ENCODE measurements at places on chromosomes 13 and 19.
A peak's percentile ranks its signal among the peaks of the same experiment; 100 is the strongest.

- peak; percentile 67 for DNase-seq
These were observed 6.3 kb upstream of the LRFN3 start for GRCh38 chr19:35929876-35930275.

- DNase-seq = no peak
These were observed 43.4 kb upstream of the MAP3K10 start for GRCh38 chr19:40147693-40148347.

- no peak for DNase-seq
These were observed 5.1 kb downstream of the DACH1 start for GRCh38 chr13:71861769-71862458.

DNA sequence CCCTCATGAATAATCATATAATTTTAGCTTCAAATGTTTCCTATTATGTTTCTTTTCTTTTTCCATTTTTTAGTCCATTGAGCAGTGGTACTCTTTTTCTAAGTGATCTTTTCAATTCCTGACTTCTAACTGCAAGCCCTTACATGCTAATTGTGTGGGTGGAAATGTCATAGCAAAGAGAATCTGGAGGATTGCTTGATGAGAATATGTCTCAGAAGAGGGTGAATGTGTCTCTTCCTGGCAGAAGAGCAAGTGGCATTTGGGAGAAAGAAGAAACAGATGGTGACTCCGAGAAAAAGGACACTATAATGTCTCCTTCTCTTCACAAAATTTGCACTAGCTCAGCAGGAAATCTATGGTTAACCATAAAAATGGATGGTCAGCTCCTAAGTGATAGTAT, 2320.0 kb downstream of the PCDH9 start:
- DNase-seq = no peak

- no peak for DNase-seq
These were observed 32.8 kb downstream of the ATP11A start for GRCh38 chr13:112722433-112723263.

- DNase-seq = no peak
These were observed 160.9 kb downstream of the FGF9 start for GRCh38 chr13:21831654-21832324.

- no peak for DNase-seq
These were observed at the start of gene C19orf33 for GRCh38 chr19:38303517-38304351. Gene C19orf33, plus strand, starts transcription at chr19:38304251. Its CDS starts 11 bp downstream, at chr19:38304262.

- DNase-seq = no peak
These were observed 628 bp upstream of the SLC17A7 start for GRCh38 chr19:49441960-49442350.

DNA sequence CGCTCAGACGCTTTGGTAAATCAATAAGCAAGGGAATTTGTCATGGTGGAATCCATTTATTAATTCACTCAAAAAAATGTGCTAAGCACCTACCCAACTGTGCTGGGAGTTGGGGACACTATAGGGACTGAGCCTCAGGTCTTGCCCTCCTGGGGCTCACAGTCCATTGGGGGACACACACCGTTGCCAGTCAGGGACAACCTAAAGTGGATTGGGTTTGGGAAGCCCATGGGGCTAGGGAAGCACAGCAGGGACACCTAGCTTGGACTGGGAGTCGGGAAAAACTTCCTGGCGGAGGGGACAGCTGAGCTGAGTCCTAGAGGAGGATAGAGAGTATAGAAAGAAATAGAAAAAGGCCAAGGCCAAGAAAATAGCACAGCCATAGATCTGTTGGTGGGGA, 8.5 kb downstream of the FOSB start:
- peak; percentile 81 for DNase-seq
